ENCODE measurements at places on chromosomes 13 and 19. TPM values are rescaled to one million over a fixed set of nuclear protein-coding genes. Genes with fewer than 3 reads are reported as not detected.

SIX5 gene
- 0.35 TPM for polyA plus RNA-seq

TYROBP gene
- polyA plus RNA-seq: 2,871 TPM

ZNF69 gene
- polyA plus RNA-seq: 2.4 TPM

FARP1 gene
- polyA plus RNA-seq: 0.22 TPM

OR7A5 gene
- not detected for polyA plus RNA-seq

ZNF442 gene
- polyA plus RNA-seq: 0.46 TPM

PEAK3 gene
- 10.8 TPM for polyA plus RNA-seq

GADD45GIP1 gene
- 37.4 TPM for polyA plus RNA-seq

ZNF813 gene
- polyA plus RNA-seq: 2.7 TPM

ZNF627 gene
- 6.9 TPM for polyA plus RNA-seq

WDR88 gene
- polyA plus RNA-seq: 0.45 TPM

- peaks cover 32% of the 10 kb centered on the region for H3K4me1 ChIP-seq
- H3K4me3 ChIP-seq: peak overlapping the region; percentile 87
- H3K27ac ChIP-seq: no peak overlapping the region
- peaks cover 3% of the 10 kb centered on the region for H3K27me3 ChIP-seq
- H3K36me3 ChIP-seq: peaks cover 25% of the 10 kb centered on the region
- DNase-seq: no peak
These were observed 22.2 kb upstream of the ERVV-1 start for GRCh38 chr19:52991484-52991883.

DNA sequence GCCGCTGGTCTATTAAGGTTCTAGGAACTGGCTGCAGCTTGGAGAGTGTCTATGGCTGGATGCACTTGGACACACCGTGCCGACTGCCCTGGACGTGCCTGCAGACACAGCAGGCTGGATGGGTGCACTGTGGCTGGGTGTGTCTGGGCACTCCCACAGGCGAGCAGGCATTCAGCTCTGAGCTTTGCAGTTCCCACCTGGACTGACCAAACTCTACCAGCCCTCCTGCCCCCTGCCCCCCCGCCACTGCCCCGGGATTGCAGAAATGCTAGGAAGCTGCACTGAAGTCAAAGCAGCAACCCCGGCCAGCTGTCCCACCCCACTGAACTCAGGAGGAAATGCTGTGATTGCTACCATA lies 7.0 kb upstream of the LRP3 start:
- peaks cover 16% of the 10 kb centered on the region for H3K4me1 ChIP-seq
- H3K4me3 ChIP-seq: no peak overlapping the region
- no peak overlapping the region for H3K27ac ChIP-seq
- peaks cover 2% of the 10 kb centered on the region for H3K27me3 ChIP-seq
- no peaks in the 10 kb centered on the region for H3K36me3 ChIP-seq

GRCh38 chr13:111165241-111166010 lies 50.3 kb downstream of the ARHGEF7 start:
- DNase-seq: no peak
- no peak overlapping the region for H3K4me3 ChIP-seq
- peaks cover 3% of the 10 kb centered on the region for H3K27me3 ChIP-seq
- peaks cover 6% of the 10 kb centered on the region for H3K36me3 ChIP-seq
- peaks cover 46% of the 10 kb centered on the region for H3K4me1 ChIP-seq

GRCh38 chr19:16017138-16017490 lies 59.2 kb upstream of the TPM4 start:
- no peak overlapping the region for H3K4me3 ChIP-seq
- no peak overlapping the region for H3K27ac ChIP-seq
- H3K36me3 ChIP-seq: no peaks in the 10 kb centered on the region
- H3K4me1 ChIP-seq: no peaks in the 10 kb centered on the region
- H3K27me3 ChIP-seq: no peaks in the 10 kb centered on the region

GRCh38 chr13:109500146-109500773 lies 286.1 kb downstream of the IRS2 start:
- no peaks in the 10 kb centered on the region for H3K36me3 ChIP-seq
- H3K27me3 ChIP-seq: no peaks in the 10 kb centered on the region
- no peaks in the 10 kb centered on the region for H3K4me1 ChIP-seq

DNA sequence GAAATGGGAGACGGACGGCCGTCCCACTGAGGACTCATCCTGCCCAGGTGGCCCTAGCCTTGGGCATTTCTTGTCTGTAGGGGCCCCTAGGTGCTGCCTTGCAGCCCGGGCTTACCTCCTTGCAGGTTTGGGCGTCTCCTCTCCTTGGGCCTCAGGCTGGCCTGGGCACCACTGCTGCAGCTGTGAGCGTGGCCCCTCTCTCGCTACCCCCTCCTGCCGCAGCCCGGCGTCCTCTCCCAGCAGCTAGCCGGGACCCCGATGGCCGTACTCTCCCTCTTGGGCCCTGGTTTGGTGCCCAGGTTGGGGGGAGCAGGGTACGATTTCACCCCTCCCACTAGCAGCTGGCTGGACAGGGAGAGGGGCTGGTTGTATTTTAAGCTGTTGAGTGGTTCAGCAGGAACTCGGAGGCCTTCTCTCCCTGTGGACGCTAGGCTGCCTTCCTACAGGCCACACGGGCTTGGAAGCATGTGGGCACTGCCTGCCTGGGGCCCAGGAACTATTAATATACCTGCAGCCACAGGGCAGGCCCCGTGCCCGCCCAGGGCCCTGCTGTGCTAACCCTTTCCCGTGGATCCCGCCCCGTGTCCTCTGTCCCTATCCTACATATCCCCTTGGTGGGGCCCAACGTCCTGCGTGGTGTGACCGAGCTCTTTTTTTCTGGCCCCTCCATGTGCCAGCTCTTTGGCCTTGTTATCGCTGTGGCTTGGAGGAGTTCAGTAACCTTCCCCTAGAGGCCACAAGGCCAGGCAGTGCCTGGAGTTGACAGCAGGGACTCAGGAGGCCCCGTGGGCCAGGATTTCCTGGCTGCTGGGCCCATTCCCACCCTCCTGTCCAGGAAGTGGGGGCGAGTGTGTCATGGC lies 11.7 kb downstream of the NDUFB7 start:
- H3K4me3 ChIP-seq: peak overlapping the region; percentile 34
- peaks cover 52% of the 10 kb centered on the region for H3K4me1 ChIP-seq
- no peaks in the 10 kb centered on the region for H3K36me3 ChIP-seq
- DNase-seq: no peak

DNA sequence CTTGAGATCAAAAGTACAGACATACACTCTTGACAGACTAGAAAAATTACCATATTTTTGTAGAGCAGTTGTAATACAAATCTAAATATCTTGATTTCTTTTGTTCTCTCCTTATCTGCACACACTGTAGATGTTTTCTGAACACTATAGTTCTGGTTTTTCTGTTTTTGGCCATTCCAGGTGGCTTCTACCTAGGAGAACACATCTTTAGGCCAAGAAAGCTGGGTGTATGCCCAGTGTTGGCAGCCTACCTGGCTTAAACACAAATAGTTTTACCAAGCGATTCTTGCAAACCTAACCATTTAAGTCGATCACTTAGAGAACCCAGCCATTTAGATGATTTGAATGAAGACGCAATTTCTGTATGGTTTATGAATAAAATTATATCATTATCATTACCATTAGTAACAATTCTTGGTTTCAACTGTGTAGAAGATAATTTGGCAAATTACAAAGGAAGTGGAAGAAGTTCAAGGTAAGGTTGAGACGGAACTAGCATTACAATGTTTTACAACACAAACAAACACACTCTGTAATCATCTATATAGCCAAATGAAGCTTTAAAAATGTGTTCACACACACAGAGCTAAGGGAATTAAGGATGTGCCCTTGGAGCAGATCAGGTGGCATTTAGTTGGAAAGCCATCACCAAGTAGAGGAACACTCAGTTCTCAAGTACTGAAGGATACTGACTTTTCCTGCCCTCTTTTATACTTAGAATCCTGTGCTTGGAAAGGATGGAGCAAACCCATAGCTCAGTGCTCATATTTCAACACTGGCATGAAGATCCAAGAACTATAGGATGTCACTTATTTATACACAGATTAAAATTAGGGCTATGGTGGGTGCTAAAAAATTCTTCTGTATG lies 36.2 kb downstream of the ERCC5 start:
- H3K27me3 ChIP-seq: no peaks in the 10 kb centered on the region
- no peak for DNase-seq
- no peak overlapping the region for H3K4me3 ChIP-seq
- no peak overlapping the region for H3K27ac ChIP-seq
- H3K36me3 ChIP-seq: peaks cover 3% of the 10 kb centered on the region

- H3K27me3 ChIP-seq: peaks cover 5% of the 10 kb centered on the region
- H3K36me3 ChIP-seq: no peaks in the 10 kb centered on the region
- no peaks in the 10 kb centered on the region for H3K4me1 ChIP-seq
- DNase-seq: no peak
- no peak overlapping the region for H3K27ac ChIP-seq
These were observed 61.2 kb downstream of the GNG7 start for GRCh38 chr19:2641332-2641698.

DNA sequence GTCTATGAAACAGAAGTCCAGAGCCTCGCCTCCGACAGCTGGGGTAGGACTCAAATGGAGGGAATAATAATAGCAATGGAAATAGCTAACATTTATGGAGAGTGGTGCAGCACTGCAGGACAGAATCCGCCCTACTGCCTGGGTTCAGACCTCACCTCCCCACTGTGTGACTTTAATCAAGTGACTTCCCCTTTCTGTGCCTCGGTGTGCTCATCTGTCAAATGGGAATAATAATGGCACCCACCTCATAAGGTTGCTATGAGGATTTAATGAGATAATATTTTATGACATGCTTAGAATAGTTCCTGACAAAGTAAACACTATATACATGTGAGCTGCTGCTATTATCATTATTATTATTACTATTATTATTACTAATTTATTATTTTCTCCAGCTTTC lies 3.2 kb downstream of the LRFN1 start:
- H3K36me3 ChIP-seq: peaks cover 17% of the 10 kb centered on the region
- H3K4me1 ChIP-seq: peaks cover 37% of the 10 kb centered on the region
- H3K27me3 ChIP-seq: peaks cover 12% of the 10 kb centered on the region
- no peak overlapping the region for H3K27ac ChIP-seq

DNA sequence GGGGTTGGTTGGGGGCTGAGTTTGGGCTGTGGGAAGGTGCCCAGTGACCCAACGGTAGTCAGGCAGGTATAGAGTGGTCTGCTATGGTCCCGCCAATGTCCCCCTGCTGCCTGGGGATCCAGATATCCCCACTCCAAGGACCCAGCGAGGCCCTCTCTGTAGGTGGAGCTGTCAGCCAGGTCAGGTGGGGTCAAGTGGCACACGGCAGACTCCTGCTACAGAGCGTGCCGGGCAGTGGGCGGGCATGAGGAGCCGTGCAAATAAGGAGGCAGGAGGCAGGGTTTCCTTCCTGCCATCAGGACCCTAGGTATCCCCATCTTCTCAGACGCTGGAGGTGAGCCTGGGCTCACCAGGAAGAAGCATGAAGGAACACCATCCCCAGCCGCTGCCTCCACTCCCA lies 14.9 kb downstream of the EVI5L start:
- H3K27me3 ChIP-seq: peaks cover 1% of the 10 kb centered on the region
- no peaks in the 10 kb centered on the region for H3K4me1 ChIP-seq
- H3K27ac ChIP-seq: no peak overlapping the region
- H3K36me3 ChIP-seq: no peaks in the 10 kb centered on the region
- no peak overlapping the region for H3K4me3 ChIP-seq

DNA sequence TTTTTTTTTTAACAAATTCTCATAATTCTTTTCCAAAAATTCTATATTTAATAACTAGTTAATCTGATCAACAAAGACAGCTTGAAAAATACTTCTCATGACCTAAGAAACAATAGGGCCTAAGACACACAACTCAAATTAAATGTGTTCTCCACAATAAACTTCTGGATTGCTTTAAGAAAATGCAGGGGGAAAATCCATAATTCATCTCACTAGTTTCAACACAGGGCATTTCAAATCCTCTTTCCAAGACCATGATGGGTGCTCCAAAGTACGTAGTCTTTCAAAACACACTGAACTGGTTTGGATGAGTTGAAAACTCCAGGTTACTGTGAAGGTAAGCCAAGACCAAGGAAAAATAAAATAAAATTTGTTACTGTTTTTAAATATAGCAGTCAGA lies 62.6 kb downstream of the DCLK1 start:
- no peaks in the 10 kb centered on the region for H3K4me1 ChIP-seq
- H3K4me3 ChIP-seq: no peak overlapping the region
- H3K36me3 ChIP-seq: no peaks in the 10 kb centered on the region
- DNase-seq: no peak

- H3K27ac ChIP-seq: no peak overlapping the region
- H3K27me3 ChIP-seq: peaks cover 21% of the 10 kb centered on the region
- H3K4me1 ChIP-seq: peaks cover 10% of the 10 kb centered on the region
- H3K36me3 ChIP-seq: peaks cover 6% of the 10 kb centered on the region
- no peak overlapping the region for H3K4me3 ChIP-seq
- DNase-seq: no peak
These were observed 3.9 kb upstream of the PCDH17 start for GRCh38 chr13:57627663-57628062.
